ENCODE measurements at places on chromosomes 6 and 20.

GRCh38 chr20:8535403-8536261 lies 403.6 kb downstream of the PLCB1 start:
- DNase-seq = peak; percentile 17

DNA sequence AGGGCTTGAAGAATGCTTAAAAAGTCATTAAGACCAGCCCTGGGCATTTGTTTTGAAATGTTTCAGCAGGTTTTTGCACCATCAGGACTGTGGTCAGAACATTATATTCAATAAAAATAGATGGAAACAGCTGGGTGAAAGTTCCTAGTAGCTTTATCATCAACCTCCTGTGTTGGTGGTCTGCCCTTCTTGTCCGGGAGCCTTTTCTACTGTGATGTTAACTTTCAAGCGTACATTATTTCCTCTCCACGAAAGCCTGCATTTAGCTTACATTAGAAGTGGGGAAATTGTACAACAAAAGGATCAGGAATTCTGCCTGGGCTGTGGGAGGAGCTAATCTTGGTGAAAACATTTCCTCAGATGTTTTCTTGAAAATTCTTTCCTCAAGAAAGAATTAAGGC lies 71.1 kb downstream of the LAMA4 start:
- DNase-seq = no peak

DNA sequence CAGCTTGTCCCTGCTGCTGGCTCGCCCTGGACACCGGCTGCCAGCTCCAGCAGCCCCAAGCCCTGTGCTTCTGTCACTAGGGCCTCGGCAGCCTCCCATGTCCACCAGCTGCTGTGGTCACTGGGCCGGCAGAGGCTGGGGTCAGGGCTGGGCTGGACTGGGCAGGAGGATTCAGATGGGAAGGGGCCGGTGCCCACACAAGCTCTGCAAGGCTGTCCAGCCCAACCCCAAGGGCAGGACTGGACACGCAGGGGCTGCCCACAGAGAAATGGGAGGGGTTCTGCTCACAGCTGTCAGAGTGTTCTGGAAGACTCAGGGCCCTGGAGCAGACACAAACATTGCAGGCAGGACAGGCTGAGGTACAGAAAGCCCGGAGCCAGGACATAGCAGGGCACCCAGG lies 65.6 kb downstream of the ADNP start:
- DNase-seq = no peak

GRCh38 chr20:55253781-55254180 lies 751.5 kb downstream of the CBLN4 start:
- DNase-seq = no peak

- no peak for DNase-seq
These were observed 213.3 kb upstream of the THEMIS start for GRCh38 chr6:128114164-128114563.

- no peak for DNase-seq
These were observed 22.8 kb downstream of the DCBLD1 start for GRCh38 chr6:117505311-117505710.

GRCh38 chr6:42742116-42742894 lies 3.6 kb downstream of the TBCC start:
- no peak for DNase-seq

DNA sequence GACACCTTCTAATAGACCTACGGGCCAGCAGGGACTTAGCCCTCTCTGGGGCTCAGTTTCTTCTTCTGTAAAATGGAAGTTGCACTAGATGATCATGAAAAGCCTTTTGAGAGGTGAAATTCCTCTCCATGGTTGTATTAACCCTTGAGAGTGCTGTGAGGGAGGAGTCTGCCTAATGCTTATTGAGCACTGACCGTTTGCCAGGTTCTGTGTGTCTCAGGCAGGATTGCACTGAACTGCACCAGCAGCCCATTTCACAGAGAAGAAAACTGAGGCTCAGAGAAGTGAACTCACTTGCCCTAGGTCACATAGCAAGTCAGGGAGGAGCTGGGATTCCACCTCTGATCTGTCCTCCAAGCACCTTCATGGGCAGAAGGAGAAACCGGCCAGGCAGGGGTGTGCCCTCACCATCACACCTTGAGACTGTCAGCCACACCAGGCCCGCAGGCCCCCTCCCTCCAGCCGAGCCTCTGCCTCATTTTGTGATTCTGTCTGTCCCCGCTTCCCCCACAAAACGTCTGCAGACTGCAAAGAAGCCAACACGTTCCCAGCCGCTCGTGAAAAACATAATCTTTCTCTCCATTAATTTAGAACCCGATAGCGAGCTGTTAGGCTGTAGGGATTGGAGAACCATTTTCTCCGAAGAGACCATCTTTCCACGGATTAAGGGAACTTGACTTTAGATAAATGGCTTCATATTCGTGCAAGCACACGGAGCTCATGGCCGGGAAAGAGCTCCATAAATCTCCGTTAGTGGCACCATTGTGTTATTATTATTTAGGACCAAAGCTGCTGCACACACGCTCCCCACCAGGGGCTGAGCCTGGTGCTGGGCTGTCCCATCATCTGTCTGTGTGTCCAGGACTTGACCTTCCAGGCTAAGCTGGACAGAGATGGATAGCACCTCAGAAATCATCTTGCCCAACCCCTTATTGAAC lies 46.0 kb downstream of the KIAA1755 start:
- no peak for DNase-seq

- no peak for DNase-seq
These were observed 314.5 kb downstream of the COL12A1 start for GRCh38 chr6:74891349-74891831.

DNA sequence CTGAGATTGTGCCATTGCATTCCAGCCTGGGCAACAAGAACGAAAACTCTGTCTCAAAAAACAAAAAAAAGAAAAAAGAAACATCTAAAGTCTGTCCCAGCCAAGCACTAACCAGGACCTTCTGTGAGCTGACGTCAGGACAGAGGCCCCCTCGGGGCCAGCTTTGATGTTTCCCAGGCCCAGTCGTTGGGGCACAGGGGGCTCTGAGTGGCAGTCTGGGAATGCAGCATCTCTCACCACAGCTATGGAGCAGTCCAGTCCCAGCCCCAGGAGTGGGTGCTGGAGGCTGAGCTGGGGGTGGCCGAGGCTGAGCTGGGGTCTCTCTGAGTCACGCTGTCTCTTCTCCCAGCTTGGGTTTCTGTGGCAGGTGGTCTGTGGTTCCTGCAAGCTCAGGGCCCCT lies 46.0 kb upstream of the SRF start:
- DNase-seq = no peak

- DNase-seq = no peak
These were observed 191.2 kb downstream of the BTBD3 start for GRCh38 chr20:12108846-12109245.

GRCh38 chr20:33697129-33697528 lies 10.9 kb upstream of the E2F1 start:
- no peak for DNase-seq

GRCh38 chr20:16654858-16655535 lies 74.8 kb upstream of the SNRPB2 start:
- DNase-seq = no peak

DNA sequence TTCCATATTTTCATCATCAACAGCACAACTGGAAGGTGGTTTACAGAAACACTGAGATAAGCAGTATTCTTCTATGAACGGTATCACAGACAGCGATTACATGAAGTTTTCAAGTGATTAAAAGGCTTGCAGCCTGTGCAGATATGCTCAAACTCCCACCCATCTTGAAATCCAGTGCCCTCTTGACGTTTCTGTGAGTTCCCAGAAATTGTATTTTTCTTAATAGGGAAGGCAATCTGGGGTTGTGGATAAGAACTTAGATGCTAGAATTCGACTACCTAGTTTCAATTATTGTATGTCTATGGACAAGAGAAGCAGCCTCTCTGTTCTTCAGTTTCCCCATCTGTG lies 290.3 kb downstream of the ZNF217 start:
- no peak for DNase-seq

DNA sequence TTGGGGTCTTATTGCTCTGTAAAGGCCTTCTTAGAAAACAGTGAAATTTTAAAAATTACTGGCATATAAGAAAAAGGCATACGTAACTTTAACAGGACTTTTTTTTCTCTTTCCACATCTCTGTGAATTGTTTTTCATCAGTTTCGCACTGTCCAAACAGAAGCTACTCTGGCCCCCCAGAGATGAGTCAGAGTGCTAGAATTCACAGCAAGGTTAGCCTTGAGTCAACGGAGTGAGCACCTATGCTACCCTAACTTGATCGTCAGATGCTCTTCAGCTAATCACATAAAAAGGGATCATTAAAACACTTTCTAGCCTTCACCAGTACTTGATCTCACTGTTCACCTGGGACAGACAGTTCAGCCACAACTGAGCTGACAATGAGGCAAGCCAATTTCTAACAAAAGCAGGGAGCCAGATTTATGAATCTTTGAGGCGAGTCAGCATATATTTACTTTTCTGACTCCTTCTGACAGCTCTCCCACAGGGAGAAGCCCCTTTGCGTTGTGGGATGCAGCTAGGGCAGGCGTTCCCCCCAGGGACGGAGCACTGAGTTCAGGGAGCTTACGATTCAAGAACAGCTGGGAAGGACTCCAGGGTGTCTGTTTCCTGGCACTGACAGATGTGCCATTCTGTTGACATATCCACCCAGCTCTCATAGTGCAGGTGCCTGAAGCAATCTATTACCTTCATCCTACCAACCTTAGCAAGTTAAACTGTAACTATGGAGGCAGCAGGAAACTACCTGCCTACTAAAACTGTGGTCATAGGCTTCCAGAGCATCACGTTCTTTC lies 46.4 kb upstream of the SPDEF start:
- no peak for DNase-seq

DNA sequence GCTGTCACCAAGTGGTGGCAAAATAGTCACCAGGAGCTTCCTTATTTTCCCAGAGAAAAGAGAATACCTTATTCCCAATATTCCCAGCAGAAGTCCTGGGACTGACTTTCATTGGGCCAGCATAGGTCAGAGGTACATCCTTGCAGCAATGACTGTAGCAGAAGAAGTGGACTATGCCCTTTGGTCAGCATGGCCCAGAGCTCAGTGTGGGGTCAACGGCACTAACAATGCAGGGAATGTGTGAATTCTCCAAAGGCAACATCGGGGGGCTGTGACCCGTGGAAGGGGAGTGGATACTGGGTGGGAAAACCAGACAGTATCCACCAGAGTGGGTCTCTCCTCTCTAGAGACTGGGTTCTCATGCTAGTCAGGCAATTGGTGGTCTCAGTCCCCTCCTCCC lies 15.6 kb upstream of the LBP start:
- no peak for DNase-seq

DNA sequence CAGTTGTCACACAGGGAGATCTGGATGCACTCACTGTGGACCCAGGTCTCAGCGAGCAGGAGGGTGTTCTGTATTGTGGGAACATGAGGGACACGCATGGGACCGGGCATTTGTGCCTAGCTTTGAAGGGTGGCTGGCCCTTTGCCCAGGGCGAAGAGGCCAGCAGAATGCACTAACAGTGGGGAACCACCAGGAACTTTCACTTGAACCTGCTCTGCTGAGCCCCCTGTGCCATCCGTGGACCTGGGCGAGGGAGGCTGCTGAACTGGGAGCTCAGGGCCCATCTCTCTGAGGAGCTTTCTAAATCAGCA lies 1.2 kb upstream of the ULBP2 start:
- DNase-seq = no peak

GRCh38 chr6:126753606-126754005 lies 364.9 kb upstream of the RSPO3 start:
- DNase-seq = no peak

DNA sequence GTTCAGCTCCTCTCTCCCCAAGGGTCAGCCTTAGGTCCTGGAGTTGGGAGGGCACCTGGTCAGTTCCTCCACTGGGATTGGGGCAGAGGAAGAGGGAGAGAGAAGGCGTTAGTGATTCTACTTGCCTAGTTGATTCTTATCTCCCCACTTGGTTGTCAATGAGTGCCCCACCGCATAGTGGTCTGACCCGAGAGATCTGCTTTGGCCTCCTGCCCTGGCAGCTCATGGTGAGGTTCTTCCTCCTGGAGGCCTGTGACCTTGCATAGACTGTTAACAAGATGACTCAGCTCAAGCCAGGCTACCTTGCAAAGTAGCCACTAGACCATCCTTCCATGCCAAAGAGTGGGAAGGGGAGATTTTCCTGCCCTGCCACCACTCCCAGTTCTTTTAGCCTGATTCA lies 160.6 kb downstream of the TMEM200A start:
- DNase-seq = no peak

GRCh38 chr20:13336308-13337089 lies 115.4 kb downstream of the ISM1 start:
- no peak for DNase-seq

Measured in HEK293T (cell line).